AG04450 (cell line): ENCODE measurements at places on chromosomes 1 and 21. TPM values are rescaled to one million over a fixed set of nuclear protein-coding genes. Genes with fewer than 3 reads are reported as not detected.

- DNase-seq: no peak
Observed at GRCh38 chr1:44293761-44294315, 61.2 kb downstream of the ERI3 start.

DNA sequence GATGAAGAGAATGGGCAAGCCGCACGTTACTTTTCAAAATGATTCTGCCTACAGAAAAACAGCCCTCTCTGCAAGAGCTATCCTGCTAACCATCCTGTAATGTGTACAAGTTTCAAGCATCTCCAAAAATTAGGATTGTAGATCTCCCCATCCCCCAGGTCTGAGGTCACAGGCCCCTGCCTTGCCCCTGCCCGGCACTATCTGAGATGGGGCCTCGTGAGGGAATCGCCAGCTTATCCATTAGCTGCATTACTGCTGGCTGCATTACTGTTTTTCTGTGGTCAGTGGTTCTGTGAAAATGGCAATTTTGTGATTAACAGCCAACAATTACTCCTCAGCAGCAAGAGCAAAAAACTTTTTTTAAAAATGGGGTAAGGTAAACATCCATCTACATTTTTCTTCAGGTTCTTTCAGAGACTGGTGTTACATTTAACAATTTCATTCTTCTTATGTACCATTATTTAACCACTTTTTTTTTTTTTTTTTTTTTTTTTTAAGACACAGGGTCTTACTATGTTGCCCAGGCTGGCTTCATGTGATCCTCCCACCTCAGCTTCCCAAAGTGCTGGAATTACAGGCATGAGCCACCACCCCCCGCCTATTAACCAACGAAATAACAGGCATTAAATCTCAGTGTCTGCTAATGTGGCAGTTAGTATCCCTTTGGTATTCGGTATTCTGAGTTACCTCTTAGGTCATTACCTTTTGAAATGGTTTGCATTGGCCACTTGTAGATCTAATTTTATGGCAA lies 83.8 kb downstream of the MRPL37 start:
- no peak for DNase-seq

- DNase-seq: no peak
Observed at GRCh38 chr1:168210312-168210711, 15.5 kb upstream of the SFT2D2 start.

- DNase-seq: no peak
Observed at GRCh38 chr1:224747578-224747977, 131.5 kb downstream of the CNIH3 start.

DNA sequence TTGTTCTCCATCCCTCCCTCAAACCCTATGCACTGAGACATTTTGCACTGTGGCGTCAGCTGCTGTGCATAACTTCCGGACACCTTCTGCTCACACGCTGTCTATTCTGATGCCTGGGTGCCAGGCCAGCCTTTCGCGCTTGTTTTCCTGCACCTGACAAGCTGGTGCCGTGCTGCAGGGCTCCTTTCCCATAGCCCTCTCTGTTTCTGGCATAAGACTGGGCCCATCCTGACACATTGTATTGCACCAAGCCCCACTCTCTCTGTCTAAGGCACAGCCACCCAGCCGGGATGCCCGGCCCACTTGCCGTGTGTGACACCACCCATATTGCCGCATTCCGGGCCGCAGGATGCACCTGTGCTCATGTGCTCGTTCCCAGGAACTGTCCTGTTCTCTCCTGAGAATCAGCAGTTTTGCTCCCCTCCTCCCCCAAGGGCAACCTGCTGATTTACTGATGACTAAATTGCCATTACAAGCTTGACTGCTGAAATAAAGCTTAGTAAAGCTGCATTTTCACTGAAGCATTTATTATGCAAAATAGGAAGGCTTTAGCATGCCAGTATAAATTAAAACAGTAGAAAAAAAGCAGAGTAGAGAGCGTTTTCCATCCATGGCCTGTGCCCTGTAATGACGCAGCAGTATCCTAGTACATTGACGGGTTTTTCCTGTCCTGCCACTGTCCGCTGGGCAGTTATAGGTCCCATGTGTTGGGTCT lies 88.0 kb downstream of the CD247 start:
- no peak for DNase-seq

DNA sequence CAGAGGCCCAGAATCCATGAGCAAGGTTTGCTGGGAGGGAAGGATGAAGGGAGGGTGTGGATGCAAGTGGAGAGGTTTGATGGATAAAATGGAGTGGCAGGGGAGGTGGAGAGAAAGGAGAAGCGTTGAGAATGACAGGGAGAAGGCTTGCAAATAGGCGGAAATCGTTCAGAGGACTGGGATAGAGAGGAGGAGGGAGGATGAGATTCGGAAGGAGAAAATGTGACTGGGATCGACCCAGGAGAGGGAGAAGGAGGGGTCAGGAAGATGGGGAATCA lies 376 bp downstream of the AVPR1B start:
- DNase-seq: no peak

DNA sequence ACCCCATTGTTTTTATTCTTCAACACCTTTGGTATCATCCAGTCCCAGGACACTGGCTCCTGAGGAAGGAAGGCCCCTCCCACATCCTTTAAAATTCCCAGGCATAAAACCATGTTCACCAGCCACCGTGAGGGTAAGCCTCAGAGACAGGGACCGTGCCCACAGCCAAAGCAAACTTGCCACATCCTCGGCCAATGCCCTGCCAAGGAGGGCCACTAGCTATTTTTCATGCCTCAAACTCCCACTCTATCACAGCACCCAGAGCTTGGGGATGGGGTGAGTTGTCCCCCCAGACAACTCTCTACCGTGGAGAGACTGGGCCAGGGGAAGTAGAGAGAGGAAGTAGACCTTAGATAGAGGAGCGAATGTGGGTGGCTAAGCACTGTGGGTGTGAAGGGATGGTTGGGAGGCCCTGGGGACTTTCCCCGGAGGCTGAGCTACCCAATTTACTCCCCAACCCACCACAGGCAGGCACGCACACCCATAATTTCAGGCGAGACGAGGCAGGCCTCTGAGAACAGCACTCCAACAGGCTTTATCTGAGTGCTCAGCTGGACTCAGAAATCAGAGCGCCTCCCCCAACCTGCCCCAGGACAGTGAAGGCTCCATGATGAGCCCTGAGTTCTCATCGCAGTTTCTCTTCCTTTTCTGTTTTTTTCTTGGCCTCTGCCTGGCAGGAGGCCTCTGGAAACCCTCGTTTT lies 15.9 kb upstream of the BTG2 start:
- DNase-seq: no peak

DNA sequence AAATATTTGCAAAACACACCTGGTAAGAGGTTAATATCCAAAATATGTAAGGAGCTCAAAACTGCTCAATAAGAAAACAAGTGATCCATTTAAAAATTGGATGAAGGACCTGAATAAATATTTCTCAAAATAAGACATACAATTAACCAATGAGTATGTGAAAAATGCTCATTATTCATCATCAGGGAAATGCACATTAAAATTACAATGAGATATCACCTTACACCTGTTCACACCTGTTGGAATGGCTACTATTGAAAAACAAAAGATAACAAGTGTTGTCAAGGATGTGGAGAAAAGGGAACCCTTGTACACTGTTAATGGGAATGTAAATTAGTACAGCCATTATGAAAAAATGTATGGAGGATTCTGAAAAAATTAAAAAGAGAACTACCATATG lies 136.0 kb upstream of the GREM2 start:
- DNase-seq: no peak

GRCh38 chr1:44842862-44843655 lies at the start of gene PTCH2:
Gene PTCH2 (minus strand): TSS chr1:44843253. CDS start chr1:44842932, 321 bp downstream.
- DNase-seq: peak; percentile 20

- DNase-seq: no peak
Observed at GRCh38 chr1:70169018-70169839, 36.1 kb downstream of the LRRC40 start.

DNA sequence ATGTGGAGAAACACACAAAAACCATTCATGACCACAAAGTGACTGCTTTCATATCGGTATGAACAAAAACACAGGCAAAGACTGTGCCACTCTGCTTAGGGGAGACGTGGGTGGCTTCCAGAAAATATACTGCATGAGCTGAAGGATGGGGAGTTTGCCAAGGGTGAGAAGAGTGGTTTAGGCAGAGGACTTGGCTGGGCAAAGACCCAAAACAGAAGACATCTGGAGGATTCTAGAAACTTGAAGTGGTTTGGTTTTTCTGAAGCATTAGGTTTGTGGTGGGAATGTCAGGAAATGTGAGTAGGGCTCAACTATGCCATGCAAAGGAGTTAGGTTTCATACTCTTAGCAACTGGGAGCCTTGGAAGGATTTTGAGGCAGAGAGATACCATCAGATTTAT lies 26.6 kb upstream of the DNM3 start:
- DNase-seq: peak; percentile 32

DNA sequence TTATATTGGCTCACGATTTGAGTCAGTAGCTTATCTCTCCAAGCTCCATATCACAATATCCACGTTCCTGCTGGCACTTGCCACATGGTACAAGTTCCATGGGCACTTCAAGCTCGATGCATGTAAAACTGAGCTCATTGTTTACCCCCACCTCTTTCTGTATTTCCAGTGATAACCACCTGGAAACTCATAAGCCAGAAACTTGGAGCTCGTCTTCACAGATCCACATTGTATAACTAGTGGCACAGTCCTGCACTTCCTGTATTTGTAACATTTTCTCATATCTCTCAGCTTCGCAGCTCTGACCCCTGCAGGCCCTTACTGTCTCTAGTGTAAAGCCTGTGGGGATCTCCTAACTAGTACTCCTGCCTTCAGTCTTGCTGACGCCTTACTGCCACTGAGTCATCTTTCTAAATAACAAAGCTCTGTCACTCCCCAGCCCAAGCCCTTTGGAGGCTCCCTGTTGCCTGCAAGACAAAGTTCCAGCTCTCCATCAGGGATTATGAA lies 6.5 kb upstream of the C2CD4D start:
- no peak for DNase-seq

- no peak for DNase-seq
Observed at GRCh38 chr1:29208442-29208841, 22.3 kb downstream of the MECR start.

DNA sequence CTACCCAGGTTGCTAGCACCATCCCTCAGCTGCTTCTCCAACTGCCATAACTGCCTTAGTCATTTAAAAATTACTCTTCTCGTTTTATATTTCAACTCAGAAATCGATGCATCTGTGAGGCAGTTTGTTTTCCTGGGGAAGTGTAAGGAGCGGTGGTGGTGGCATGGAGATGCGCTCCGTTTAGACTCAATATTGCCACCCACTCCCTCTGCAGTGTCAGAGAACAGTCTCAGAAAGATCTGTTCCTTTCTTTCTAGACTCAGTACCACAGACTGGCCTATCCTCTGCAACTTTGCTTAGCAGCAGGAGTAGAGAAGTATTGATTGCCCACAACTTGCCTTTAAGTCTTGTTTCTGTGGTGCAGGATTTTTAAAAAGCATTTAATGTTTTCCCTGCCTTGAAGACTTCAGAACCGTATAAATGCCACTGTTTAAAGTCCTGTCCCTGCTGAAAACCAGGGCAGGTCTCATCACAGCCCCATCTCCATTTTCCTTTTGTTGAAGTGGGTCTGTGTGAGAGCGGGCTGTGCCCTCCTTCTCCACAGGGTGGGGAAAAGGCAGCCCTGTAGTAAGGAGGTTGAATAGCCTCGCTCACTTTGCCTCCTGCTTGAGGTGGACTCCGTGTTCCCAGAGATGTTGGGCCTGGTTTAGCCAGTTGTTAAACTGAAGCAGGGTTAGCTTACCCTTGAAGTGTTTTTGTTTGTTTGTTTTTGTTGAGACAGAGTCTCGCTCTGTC lies 105.2 kb downstream of the NFIA start:
- no peak for DNase-seq

GRCh38 chr1:222441066-222441465 lies 106.8 kb downstream of the HHIPL2 start:
- DNase-seq: no peak

The SYTL1 gene
- 0.32 and 0.35 TPM in 2 replicates for polyA plus RNA-seq

The CENPF gene
- polyA plus RNA-seq: 11.1 and 17.5 TPM in 2 replicates

The DNAJC16 gene
- polyA plus RNA-seq: 14.0 and 18.4 TPM in 2 replicates
